Stimulated activated CD8-positive, alpha-beta memory T cell treated with anti-CD3 and anti-CD28 coated beads, Interleukin-4, amount 100 ng/mL, for 48 hours (primary cell): ENCODE measurements at places on chromosomes 4 and X.

DNA sequence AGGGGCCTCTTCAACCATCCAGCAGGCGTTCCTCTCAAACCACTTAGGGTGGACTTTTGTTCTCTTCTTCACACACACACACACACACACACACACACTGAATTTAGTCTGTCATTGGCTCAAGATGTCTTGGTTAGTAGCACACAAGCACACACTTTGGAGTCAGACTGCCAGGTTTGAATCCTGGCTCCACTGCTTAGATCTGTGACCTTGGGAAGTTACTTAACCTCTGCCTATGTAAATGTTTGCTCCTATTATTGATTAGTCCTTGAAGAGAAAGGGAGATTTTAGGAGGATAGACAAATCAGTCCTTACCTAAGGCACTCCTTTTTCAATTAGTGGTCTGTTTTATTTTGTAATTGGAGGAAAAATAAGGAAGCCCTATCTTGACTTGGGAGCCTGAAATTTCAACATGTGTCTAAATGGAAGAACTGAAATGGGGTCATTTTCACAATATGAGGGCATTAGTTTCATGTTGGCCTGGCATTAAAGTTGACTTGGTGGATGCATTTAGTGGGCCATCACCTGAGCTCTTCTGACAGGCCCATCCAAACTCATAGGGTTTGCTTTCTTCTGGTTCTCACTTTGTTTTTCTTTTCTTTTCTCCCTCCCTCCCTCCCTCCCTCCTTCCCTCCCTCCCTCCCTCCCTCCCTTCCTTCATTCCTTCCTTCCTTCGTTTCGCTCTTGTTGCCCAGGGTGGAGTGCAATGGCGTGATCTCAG lies 13.3 kb upstream of the TMEM131L start:
- no peak for DNase-seq

- DNase-seq, result no peak
Measured at GRCh38 chr4:169565606-169566005, 46.8 kb downstream of the NEK1 start.

GRCh38 chr4:33302321-33302720 lies 2582.2 kb downstream of the PCDH7 start:
- DNase-seq, result no peak

- DNase-seq, result no peak
Measured at GRCh38 chrX:72309297-72310071, 3.8 kb upstream of the CITED1 start.

GRCh38 chr4:71293705-71294104 lies 45.1 kb upstream of the SLC4A4 start:
- no peak for DNase-seq

- DNase-seq, result no peak
Measured at GRCh38 chr4:121353213-121353612, 27.6 kb downstream of the QRFPR start.

DNA sequence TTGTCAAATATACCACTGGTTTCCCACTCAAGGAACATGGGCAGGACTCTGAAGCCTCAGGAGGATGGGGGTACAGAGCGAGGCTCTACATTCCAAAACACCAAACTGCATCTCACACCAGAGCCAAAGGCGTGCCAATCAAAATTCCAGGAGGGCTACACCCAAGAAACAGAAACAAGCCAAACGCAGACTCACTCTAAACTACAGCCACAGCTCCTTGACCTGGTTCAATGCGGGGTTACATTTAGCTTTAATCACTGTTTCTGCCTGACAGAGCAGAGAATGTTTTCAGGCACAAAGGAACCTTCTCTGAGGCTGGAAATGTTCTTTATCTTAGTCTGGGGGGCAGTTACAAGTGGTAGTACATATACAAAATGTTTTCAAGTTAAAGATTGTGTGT lies 2121.5 kb upstream of the AGA start:
- no peak for DNase-seq

DNA sequence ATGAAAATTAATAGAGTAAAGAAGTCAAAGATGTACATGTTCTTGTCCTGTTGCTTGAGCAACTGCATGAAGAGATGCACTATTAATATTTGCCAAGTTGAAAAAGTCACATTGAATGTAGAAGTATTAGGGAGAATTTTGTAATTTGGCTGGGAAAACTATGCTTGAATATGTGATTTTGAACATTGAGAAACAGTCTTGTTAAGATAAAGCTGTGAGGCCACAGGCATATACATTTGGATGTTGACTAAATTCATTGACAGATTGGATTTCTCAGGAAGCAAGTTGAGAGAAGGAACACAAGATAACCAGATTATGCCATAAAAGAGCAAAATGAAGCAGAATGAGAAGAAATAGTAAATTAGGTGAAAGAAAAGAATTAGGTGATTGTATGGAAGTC lies 1777.5 kb upstream of the PCDH7 start:
- DNase-seq, result no peak

DNA sequence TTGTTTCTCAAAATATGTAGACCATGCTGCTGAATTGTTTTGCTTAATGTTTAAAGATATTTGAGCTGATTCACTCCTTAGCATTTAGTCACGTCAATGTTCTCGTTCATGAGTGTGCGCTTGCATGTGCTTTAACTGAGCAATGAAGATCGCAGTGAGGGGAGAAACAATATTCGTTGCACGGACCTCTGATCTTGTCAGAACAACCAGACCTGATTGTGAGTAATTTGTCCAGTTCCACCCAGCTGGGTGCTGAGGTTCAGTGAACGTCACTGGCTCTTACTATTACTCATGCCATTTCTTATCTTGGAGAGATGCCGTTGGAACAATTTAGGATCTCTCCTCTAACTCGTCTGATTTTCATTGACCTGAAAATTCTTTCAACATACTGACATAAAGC lies 15.0 kb upstream of the PRKX start:
- DNase-seq, result no peak

DNA sequence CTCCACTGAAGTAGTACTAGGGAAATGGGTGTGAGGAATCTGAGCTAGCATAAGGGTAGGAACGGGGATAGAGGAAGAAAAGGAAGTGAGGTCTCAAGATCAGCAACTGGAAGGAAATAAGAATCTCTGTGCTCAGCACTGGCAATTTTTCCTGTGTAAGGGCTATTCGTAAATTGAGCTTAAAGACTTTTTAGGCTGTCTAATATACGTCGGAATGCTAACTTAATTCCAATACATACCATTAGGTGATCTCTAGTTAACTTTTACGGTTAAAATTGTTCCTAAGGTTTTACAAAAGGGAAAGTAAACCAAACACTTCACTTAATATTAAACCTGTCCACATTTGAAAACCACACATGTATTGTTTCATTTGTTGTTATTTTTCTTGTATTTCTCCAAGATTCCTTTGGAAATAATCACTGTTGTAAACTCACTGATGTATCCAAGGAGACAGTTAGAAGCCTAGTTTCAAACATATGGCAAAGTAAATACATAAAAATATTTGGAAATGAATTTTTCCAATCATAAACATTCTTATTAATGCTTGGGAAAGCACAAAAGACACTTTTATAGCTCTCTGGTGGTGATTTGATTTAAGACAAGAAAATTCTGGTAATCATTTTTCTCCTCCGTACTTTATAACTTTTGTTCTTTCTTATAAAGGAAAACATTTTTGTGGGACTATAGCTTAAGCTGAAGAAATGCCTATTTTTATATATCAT lies 28.1 kb upstream of the HPGDS start:
- no peak for DNase-seq

GRCh38 chr4:52625216-52625615 lies 33.9 kb downstream of the USP46 start:
- DNase-seq, result no peak

GRCh38 chr4:150569998-150570535 lies 11.9 kb upstream of the MAB21L2 start:
- no peak for DNase-seq

GRCh38 chr4:42716996-42717395 lies 60.1 kb upstream of the ATP8A1 start:
- no peak for DNase-seq

GRCh38 chr4:76767983-76768382 lies 130.0 kb downstream of the SOWAHB start:
- no peak for DNase-seq

DNA sequence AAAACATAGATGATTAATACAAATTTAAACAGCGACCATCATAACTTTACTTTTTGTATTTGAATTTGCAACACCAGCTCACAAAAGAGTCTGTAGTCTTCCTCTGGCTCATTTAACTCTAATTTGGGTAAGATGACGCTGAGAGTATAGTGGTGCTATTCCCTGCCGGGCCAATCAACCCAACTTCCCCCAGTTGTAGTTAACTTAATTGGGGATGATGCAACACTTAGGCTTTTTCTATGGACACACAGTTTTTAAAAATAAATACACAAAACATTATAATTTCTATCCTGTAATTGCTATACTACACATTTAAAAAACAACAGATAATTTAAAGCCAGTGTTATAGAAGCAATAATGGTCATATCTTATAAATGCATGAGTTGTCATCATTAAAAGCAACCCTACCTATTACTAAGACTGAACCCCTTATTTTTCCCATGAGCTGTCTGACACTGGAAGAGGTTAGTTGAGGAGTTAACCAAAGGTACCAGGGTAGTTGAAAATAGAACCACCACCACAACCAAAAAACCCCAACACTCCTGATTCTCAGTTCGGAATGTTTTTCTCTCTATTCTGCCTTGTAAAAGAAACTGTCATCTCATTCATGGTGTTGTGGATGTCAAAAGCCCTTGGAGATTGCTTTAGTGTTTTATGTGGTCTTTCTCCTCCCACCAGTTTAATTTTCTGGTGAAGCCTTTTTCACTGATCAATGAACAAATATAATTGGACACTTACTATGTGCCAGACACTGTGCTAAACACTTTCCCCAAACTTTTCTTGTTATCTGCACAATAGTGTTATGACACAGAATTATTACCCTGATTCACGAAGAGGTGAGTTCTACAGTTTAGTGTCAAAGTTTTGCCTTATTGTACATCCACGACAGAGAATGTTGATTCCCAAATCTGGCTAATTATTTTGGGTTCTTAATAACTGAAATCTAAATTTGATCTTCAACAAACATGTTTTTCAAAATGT lies 61.5 kb upstream of the RAPGEF2 start:
- no peak for DNase-seq

DNA sequence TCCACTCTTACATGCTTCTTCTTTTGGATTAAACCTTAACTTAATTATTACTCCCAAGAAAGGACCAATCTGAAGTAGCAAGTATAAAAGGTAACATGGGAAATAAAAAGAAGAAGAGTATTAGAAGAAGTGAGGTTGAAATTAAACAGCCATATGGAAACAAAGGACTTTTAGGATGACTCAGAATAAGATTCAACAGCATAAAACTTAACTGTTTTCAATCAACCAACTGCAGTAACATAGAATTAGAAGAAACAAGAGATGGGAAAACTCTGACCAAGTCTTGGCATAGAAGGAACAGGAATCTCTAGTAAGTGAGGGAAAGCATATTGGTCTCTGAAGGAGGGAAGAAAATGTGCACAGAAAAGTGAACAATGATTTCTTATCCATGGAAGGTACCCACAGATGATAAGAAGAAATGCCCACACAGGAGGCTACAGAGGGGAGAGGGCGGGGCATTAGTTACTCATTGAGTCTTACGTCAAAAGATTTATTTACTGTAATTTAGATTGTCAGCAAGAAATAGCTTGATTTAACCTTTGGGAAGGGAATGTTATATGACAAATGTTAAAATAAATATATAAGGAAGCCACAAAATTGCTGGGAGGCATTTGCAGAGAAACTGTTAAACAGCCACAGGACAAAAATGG lies 177.3 kb downstream of the BANK1 start:
- DNase-seq, result no peak

DNA sequence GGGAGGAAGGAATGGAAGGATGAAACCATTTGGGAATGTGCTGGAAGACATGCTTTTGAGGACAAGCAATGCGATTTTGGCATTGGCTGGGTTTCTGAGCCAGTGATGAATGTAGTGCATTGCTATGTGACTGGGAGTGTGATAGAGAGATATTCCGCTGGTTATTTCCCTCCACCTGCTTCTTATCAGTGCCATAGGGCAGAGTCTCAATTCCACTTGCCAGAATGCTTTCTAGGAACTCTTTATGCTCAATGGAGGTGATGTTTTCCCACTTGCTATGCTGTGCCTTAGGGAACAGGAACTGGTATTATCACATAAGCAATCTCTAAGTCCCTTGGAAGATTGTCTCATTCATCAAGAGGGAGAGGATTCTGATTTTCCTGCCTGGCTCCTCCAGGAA lies 28.0 kb downstream of the TBL1X start:
- DNase-seq, result no peak

DNA sequence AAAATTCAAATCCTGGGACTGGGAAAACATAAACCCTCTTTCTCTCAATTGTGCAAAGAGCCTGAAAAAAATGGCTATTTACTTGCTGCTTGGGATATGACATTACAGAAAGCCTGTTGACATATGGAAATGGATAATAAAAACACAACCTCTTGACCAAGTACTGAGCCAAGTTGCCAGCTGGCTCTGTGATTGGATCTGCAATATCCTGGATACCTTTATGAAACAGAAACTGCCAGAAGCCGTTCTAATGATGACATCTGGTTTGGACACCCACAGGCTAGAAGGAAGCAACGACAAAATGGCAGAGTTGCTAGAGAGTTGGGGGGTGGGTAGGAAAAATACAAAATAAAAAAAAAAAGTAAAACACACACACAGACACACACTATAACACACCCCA lies 481.4 kb downstream of the FAT4 start:
- no peak for DNase-seq

GRCh38 chr4:1344696-1345095 lies 2.3 kb upstream of the UVSSA start:
- no peak for DNase-seq

DNA sequence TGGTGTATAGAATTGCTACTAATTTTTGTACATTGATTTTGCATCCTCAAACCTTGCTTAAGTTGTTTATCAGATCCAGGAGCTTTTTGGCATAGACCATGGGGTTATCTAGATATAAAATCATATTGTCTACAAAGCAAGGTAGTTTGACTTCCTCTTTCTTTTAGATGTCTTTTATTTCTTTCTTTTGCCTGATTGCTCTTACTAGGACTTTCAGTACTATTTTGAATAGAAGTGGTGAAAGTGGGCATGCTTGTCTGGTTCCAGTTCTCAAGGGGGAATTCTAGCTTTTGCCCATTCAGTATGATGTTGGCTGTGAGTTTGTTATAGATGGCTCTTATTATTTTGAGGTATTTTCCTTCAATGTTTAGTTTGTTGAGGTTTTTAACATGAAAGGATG lies 187.9 kb upstream of the LCORL start:
- DNase-seq, result no peak

DNA sequence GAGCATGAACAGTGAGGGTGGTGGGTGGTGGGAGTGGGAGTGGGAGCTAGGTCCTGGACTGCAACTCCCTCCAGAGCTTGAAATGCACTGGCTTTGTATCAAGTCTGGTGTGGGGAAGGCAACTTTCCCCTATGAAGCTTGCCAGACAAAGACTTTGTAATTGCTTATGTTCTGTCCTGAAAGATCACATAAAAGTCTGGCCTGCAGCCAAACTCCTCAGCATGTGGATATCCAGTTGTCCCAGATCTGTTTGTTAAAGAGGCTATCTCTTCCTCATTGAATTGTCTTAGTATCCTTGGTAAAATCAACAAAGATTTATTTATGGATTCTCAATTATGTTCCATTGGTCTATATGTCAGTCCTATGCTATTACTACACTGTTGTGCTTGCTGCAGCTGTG lies 607.9 kb downstream of the GLUD2 start:
- DNase-seq, result no peak

GRCh38 chr4:4761128-4761982 lies 98.1 kb upstream of the MSX1 start:
- DNase-seq, result no peak

GRCh38 chr4:92399032-92399431 lies 95.3 kb downstream of the GRID2 start:
- DNase-seq, result no peak

GRCh38 chr4:145341381-145341780 lies 140.3 kb upstream of the SMAD1 start:
- DNase-seq, result no peak

- DNase-seq, result no peak
Measured at GRCh38 chrX:112830540-112830939, 10.1 kb downstream of the AMOT start.
